ENCODE measurements at places on chromosomes 3 and 15. TPM values are rescaled to one million over a fixed set of nuclear protein-coding genes. Genes with fewer than 3 reads are reported as not detected.

OPA1 gene
- 47.9 TPM for total RNA-seq

GALK2 gene
- total RNA-seq = 64.2 TPM

ZNF80 gene
- total RNA-seq = not detected

DNAH12 gene
- 0.28 TPM for total RNA-seq

CYP8B1 gene
- not detected for total RNA-seq

HPS3 gene
- total RNA-seq = 32.6 TPM

ROPN1 gene
- total RNA-seq = not detected

IGF1R gene
- 31.6 TPM for total RNA-seq

DNASE1L3 gene
- 0.56 TPM for total RNA-seq

PIGX gene
- total RNA-seq = 22.0 TPM

RGMA gene
- total RNA-seq = 0.19 TPM

CACNA2D2 gene
- not detected for total RNA-seq

RPL14 gene
- total RNA-seq = 284 TPM

DALRD3 gene
- 39.2 TPM for total RNA-seq

CHL1 gene
- total RNA-seq = not detected

SUCLG2 gene
- 56.6 TPM for total RNA-seq

MRAS gene
- 25.9 TPM for total RNA-seq

LRRC31 gene
- not detected for total RNA-seq

ADIPOQ gene
- total RNA-seq = not detected

TMEM207 gene
- total RNA-seq = not detected

CLDN1 gene
- 2.0 TPM for total RNA-seq

DET1 gene
- 5.6 TPM for total RNA-seq

DIS3L gene
- 15.0 TPM for total RNA-seq

TRH gene
- total RNA-seq = under 0.01 TPM

MAGI1 gene
- 28.9 TPM for total RNA-seq

CAMK1 gene
- 34.4 TPM for total RNA-seq

NOX5 gene
- under 0.01 TPM for total RNA-seq

PFN2 gene
- 215 TPM for total RNA-seq

NGRN gene
- 122 TPM for total RNA-seq

CHRNA5 gene
- 0.56 TPM for total RNA-seq

NPAP1 gene
- total RNA-seq = not detected

KIF9 gene
- total RNA-seq = 1.7 TPM

COPS2 gene
- total RNA-seq = 60.0 TPM

BLOC1S6 gene
- 101 TPM for total RNA-seq

ITPKA gene
- total RNA-seq = 0.28 TPM

GOLGA8G gene
- total RNA-seq = not detected

CFAP20DC gene
- 2.0 TPM for total RNA-seq

SATB1 gene
- 21.1 TPM for total RNA-seq

MUSTN1 gene
- 0.56 TPM for total RNA-seq

ACAP2 gene
- total RNA-seq = 51.2 TPM

KNG1 gene
- total RNA-seq = not detected

ACKR2 gene
- total RNA-seq = not detected

ZDHHC19 gene
- not detected for total RNA-seq

TRIM71 gene
- not detected for total RNA-seq

CA12 gene
- 195 TPM for total RNA-seq

GADL1 gene
- under 0.01 TPM for total RNA-seq
